ENCODE measurements at places on chromosomes 1 and 21.
A peak's percentile ranks its signal among the peaks of the same experiment; 100 is the strongest.

DNA sequence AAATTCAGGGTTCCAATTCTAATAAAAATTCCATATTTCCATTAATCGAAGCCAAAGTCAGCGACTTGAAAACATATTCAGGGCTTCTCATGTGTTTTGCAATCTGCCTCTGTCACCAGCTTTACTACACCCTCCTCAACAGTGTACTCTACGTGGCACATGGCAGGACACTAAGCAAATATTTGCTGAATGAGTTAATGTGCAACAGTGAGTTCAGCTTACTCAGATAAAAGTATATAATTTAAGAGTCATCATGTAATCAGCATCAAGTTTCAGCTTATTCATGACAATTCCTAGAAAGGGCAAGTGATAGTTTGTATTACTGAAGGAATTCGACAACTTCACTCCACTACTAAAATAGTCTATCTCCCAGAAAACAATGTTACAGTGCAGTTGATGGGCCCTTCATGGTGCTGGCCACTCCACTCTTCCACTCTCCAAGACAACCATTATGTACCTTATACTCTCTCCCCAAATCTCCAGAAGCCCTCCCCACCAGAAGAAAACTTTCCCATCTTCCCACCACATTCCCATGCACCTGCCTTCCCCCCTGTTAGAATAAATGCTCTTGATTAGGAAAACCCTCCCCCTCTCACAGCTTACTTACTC lies 97.3 kb downstream of the TTLL7 start:
- DNase-seq: peak; percentile 92

DNA sequence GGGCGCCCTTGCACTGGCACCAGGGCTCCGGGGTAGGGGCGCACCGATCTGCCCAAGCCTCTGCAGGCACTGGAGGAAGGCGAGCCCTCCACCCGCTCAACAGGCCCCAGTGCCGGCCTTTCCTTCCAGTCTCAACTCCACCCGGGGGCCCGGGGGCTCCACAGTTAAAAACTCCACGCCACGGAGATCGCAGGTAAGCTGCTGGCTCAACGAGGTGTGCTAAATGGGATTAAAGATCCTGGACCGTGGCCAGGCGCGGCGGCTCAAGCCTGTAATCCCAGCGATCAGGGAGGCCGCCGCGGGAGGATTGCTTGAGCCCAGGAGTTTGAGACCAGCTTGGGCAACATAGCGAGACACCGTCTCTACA lies 536 bp downstream of the HSF2BP start:
- no peak for DNase-seq

GRCh38 chr1:215526147-215526845 lies 40.8 kb upstream of the KCTD3 start:
- peak; percentile 48 for DNase-seq

DNA sequence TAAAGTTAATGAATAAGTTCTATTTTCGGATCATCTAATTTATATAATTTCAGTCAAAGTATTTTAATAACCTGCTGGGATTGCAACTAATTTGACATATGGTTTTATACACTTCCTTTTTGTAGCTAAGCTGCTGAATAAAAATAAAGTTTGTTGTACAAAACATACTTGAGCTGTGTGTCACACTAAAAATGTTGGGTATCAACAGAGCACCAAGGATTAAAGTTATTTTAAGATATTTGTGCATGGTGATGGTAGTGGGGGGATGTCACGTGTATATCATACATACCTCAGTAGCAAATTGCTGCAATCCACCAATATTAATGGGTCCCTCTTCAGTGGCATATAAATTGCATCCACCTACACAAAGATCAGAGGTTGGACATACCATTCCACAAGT lies 199.6 kb downstream of the DPYD start:
- peak; percentile 26 for DNase-seq

- DNase-seq: no peak
These were observed 15.6 kb upstream of the RAP1A start for GRCh38 chr1:111603979-111604378.

DNA sequence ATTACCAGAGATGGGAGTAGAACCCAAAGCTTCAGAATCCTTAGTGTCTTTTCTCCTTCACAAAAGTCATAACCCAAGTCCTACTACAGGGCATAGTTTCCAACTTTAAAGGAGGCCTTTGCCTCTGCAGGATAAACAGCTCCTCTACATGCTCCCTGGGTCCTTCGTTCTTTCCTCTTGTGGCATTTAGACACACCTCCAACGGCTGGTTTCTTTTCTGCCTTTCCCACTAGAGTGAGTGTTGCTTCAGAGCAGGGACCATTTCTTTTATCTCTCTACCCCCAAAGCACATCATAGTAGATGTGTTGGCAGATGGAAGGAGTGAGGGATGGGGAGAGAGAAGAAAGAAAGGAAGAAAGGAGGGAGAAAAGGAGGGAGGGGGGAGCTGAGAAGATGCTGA lies 144.7 kb upstream of the SPATA6 start:
- DNase-seq: no peak

- no peak for DNase-seq
These were observed 13.5 kb upstream of the BGLAP start for GRCh38 chr1:156228501-156228900.

DNA sequence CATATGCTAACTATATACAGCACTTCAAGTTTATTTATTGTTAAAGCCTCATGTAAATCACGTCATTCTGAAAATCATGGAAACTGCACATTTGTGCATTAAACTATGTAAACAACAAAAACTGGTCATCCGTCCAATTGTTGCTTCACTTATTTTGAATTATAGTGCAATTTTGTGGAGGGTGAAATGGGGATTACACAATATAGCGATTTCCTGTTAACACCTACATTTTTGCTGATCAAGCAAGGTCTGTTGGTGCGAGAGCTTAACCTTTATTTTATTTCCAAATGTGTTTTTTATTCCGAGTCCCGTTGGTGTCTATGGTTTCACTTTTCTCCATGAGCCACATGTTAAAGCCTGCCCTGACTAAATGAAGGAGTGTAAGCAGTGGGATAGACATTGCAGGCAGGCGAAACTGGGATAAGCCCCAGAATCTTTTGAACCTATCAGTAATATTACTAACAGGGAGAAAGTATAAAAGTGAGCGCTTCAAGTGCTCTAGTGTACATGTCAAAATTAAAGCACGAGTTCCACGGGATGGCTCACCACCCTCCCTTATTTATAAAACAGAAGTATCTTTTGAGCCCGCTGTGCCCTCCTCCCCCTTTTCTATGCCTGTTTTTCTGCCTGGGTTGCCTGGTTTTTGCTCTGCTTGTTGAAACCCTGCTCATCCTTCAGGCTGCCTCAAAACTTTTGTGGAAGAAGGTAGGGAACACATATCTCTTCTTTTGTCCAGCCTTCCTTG lies 120.7 kb downstream of the NFIA start:
- DNase-seq: peak; percentile 68

DNA sequence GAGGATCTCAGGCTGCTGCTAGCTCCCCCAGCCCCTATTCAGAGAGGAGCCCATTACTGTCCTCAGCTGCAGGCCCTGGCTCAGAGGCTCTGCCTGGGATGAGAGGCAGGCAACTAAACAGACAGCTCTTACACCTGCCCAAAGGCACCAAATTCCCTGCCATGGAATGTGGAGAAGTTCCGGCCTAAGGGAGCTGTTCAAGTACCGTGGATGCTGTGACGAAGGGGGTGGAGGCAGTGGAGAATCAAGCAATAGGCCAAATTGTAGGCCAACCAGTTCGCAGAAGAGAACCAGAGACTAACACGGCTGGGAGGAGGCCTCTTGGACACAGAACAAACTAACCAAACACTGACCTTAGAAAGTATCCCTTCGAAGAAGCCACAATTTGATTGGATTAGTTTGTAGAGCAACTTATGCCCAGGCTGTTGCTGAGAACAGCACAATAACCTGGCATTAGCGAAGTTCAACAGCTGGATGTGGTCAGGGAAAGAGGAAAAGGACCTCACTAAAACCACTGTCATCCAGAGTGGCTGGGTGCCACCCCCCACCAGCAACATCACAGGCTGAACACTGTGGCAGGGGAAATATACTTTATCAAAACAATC lies 3.6 kb downstream of the C1orf174 start:
- DNase-seq: no peak

GRCh38 chr1:7555391-7556185 lies 215.5 kb upstream of the VAMP3 start:
- no peak for DNase-seq

- DNase-seq: peak; percentile 65
These were observed 105.7 kb downstream of the PRDM16 start for GRCh38 chr1:3174487-3175247.

DNA sequence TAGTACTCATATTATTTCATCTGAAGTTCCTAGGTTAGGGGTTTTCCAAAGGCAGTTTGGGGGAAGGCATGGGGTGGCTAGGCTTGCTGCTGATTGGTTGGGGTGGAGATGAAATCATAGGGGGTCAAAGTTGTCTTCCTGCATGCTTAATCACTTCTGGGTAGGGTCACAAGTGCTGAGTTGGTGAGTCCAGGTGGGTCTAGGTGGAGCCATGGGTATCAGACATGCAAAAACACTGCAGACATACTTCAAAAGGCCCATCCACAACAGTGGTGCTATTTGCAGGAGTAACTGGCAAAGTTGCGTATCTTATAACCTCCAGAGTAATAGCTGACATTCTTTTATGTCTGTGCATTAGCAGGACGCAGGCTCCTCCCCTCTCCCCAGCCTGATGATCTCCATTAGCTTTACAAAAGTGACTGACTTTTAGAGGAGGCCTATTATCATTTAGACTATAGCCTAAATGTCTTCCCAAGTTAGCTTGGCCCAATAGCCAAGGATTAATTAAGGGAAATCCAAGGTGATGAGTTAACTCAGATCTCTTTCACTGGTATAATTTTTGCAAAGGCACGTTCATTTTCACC lies 374.4 kb upstream of the PRMT6 start:
- DNase-seq: no peak

GRCh38 chr1:184972315-184973055 lies 1.8 kb downstream of the NIBAN1 start:
- peak; percentile 73 for DNase-seq

DNA sequence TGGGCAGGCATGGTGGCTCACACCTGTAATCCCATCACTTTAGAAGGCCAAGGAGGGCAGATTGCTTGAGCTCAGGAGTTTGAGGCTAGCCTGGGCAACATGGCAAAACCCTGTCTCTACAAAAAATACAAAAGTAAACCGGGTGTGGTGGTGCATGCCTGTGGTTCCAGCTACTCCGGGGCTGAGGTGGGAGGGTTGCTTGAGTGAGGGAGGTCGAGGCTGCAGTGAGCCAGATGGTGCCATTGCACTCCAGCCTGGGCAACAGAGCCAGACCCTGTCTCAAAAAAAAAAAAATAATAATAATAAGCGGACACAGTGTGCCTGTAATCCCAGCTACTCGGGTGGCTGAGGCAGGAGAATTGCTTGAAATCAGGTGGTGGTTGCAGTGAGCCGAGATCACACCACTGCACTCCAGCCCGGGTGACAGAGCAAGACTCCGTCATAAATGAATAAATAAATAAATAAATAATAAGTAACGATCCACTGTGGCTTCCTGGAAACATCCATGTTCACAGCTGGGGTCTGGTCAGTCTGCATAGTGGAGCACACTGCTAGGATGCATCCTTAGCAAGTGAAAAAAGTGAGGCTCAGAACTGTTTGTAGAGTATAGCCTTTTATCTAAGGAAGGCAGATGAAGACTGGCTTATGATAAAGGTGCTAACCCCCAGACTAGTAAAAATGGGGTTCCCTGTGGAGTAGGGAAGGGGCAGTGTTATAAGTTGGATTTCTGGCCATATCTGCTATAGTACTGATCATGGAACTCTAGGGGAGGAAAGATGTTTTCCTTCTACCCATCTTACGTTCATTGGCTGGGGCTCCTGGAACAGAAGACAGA lies 15.7 kb downstream of the PKNOX1 start:
- DNase-seq: no peak

- no peak for DNase-seq
These were observed 53.2 kb downstream of the OPTC start for GRCh38 chr1:203547147-203547546.

DNA sequence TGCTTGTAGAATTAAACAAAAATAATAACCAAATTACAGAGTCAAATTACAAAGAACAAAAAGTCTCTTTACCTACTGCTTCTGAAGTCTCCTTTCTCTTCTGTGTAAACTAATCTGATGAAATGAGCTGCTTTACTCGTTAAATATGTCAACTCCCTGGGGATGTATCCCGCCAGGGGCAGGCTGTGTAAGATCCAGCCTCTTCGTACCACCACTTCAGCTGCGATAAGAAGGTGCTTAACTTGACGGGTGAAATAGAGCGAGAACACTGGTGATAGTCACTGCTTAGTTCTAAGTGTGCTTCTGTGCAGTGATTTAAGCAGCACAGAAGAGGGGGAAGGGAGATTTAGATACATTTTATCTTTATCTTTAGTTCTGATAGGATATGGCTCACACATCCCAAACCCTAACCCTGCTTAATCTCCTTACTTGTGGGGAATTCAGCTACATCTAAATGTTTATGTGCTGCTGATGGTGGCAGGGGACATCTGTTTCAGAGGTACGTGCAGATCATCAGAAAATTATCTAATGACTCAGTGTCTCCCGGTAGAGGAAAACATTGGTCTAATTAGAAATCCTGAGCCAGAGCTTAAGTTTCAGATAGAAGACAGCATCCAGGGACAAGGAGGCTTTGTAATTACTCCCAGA lies 46.0 kb downstream of the RHOU start:
- DNase-seq: peak; percentile 41

GRCh38 chr1:154206196-154206595 lies at the start of gene CFAP141:
CFAP141 (minus strand) TSS chr1:154206333; CDS start chr1:154206307, 26 bp downstream.
- peak; percentile 59 for DNase-seq

DNA sequence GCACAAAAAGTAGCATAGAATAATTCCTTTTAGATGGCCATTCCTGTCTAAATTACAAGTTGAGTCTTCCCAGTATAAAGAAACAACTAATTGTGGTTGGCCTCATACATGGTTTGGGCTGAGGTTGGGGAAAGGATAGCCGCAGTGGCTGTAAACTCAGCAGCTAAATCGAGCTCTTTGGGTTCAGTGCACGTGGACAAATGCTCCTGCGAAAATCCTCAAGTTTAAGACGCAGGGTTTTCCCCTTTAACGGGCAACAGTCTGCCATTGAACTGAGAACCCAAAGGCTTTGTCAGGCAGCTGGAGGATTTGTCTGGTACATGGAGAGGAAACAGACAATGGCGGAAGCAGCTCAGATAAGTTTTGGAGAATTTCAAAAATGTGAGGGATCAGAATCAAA lies 331.9 kb downstream of the TGFB2 start:
- DNase-seq: peak; percentile 45

GRCh38 chr21:30676737-30677136 lies 34.1 kb downstream of the KRTAP20-3 start:
- no peak for DNase-seq

GRCh38 chr1:61080413-61081143 lies 1.8 kb upstream of the NFIA start:
- no peak for DNase-seq

- DNase-seq: peak; percentile 95
These were observed 9.1 kb upstream of the IFI16 start for GRCh38 chr1:159000625-159001024.

DNA sequence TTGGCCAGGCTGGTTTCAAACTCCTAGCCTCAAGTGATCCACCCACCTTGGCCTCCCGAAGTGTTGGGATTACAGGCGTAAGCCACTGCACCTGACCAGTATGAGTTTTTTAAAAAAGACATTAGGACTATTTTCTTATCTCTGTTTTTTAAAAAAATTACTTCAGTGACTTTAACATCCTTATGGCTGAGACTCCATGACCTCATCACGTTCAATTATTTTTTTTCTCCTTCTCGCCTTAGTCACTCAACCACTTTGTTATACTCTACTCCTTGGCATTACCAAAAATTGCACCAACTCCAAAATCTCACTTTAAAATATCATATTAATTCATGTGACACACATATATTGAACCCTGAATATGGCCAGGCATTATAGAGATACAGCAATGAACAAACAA lies 35.5 kb downstream of the EIF2B3 start:
- no peak for DNase-seq
